Stromal cell of bone marrow (primary cell): ENCODE measurements at places on chromosomes 5 and 9.

- no peak for DNase-seq
These were observed 41.4 kb upstream of the CCDC112 start for GRCh38 chr5:115337882-115338281.

DNA sequence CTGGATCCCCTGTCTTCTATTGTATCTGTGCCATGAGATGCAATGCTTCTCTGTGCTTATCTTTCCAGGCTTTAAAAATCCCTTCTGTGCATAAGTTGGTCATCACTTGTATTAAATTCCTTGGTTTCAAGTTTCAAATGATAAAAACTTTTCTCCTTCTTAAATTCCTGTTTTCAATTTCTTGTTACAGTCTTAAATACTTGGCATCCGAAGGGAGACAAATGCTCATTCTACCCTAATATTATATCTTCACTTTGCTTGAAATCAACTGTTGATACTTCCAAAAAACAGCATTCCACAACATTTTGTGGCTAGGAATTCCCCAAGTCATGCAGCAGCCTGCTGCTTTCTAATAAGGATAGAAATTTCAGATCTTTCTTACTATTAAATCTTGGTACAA, 413.2 kb upstream of the ACTBL2 start:
- DNase-seq = no peak

DNA sequence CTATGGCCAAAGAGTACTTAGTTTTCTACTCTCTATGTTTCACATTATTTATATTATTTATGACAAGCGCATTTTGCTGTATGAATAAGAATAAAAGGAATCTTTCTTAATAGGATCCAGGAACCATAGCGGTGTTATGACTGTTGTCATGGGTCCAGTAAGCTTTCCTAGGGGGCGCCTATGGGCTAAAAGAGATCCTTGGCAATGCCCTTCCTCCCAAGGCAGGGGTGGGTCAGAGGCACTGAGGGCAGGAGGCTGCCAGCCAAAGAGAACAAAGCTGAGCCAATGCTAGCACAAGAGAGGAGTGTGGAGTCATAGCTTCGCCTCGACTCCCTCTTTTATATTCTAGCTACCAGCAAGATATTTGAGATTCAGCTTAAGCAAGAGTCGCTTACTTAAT, 98.4 kb upstream of the GNAQ start:
- DNase-seq = peak; percentile 93

DNA sequence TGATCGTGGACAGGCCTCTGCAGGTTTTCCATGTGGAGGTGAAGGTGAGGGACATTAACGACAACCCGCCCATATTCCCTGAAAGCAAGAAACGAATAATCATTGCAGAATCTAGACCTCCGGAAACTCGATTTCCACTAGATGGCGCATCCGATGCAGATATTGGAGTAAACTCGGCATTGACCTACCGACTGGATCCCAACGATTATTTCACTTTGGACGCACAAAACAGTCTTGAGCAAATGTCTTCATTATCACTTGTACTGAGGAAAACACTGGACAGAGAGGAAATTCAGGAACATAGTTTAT, 621 bp downstream of the PCDHA13 start:
- no peak for DNase-seq

DNA sequence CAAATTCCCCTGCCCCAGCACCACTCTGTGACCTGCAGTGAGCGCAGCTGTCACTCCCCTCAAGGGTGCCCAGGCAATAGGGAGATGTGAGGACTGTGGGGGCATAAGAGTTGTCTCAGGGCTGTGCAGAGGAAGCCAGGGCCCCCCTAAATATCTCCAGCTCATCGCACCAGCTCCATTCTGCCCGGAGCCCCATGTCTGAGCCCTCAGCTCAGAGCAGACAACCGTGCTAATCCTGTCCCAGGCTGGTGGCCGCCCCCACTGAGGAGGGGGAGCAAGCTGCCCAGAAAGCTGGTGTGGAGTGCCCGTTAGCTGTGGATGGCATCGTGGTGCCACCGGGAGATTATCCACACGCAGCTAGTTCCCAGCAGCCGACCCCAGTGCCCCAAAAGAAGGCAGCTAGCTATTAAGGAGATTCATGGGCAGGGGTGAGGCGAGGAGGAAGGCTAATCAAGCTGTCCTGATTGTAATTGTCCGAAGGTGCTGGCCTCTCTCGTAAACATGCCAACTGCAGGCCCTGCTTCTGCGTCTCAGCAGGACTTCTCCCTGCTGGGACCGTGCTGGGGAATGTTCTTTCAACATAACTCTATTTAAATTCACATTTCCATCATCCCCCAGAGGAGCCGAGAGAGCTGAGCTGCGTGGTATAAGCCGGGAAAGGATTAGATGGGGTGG, 17.0 kb upstream of the FIBCD1 start:
- DNase-seq = no peak

DNA sequence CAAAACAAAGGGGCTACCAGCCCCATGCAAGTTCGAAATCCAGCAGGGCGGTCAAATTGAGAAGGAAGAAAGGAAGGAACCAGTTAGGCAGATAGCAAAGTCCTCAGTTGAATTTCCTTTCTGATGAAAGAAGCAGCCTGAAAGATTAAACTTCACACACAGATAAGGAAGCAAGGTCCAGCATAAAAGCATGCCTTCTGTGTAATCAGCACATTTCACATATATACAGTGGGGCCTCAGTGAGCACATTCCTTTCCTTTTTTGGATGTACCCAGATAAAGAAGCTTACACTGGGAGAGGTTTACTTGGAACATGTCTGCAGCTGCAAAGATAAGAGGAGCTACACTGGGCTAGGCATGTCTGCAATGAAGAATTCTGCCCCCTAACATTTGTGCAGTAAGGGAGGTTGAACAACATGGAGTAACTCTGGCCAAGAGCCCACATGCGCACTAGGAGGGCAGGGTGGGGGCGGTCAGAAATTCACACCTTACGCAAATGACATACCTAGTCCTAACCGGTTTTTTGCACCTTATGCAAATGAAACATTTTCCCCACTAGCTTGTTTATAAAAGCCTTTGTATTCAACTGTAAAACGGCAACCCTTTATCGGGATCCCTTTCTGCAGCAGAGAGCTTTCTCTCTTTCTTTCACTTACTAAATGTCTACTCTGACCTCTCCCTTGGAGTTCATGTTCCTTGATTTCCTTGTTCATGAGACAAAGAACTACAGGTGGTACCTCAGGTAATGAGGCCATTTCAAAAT, 149.7 kb upstream of the FBXL17 start:
- DNase-seq = no peak
